Stimulated activated CD8-positive, alpha-beta memory T cell treated with anti-CD3 and anti-CD28 coated beads, Interleukin-4, amount 100 ng/mL, for 1 hour (primary cell): ENCODE measurements at places on chromosomes 7 and 10.

- no peak for DNase-seq
Observed at GRCh38 chr10:104043854-104044253, 41.8 kb downstream of the COL17A1 start.

GRCh38 chr10:17001961-17002749 lies 127.5 kb downstream of the CUBN start:
- no peak for DNase-seq

DNA sequence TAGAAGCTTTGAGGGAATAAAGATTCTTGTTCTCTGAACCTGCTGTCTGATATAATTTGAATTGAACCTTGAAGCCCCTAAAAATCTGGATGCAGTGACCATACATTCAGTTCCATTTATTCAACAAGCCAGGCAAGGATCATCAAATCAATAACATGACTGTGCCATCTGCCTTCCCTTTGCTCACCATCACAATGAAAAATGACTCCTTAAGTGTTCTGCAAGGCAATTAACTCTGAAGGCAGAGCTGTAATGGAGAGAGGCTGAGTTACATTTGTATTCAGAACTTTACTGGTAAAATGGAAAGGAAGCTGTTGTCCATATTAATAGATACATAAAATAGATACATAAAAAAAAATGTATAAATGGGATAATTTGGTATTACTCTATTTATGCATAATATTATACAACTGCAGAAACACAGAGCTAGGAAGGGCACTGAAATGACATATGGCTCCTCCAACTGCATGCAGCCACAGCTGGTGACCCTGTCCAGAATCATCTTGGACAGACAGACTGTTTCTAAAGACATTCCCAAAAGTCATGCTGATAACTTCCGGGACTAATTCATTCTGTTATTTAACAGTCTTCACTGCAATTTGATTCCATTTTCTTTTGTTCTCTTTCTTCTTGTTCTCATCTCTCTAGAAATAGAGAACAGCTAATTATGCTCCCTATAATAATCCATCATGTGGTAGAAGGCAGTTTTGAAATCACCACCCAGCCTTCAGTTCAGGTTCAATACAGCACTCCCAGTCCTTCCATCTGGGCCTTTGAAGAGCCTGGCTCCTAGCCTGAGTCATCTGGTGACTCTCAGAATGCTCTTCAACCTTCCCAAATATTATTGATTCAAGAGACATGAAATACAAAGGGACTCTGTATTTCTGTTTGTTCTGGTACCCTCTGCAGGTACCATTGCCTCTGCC lies 412.6 kb downstream of the GFRA1 start:
- no peak for DNase-seq

GRCh38 chr10:24215196-24215595 lies 6.3 kb downstream of the KIAA1217 start:
- no peak for DNase-seq

- no peak for DNase-seq
Observed at GRCh38 chr7:49660170-49660783, 113.2 kb upstream of the VWC2 start.

DNA sequence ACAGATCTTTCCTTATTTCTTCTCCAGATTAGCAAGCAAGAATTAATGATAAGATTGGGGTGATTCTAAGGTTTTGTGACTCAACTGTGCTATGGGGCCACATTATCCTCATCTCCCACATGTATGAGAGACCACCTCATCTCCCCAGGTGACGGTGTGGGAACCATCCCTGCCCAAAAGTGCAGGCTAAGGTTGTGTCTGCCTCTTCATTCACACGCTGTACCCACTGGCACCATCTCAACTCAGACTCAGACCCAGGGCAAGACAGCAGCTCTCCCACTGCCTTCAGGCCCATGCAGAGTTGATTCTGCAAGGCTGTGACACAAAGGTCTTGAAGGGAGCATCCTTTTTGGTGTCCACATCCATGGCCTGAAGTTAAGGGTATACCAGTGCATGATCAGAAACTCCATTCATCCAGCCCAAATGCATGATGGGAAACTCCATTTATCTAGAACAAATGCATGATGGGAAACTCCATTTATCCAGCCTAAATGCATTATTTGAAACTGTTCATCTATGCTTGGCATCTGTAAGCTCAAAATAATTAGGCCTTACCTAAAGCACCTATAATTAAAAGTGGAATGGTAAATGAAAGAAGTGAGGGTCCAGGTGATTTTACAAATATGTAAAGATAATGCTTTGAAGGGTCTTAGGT lies 99.4 kb downstream of the TCERG1L start:
- DNase-seq = no peak

DNA sequence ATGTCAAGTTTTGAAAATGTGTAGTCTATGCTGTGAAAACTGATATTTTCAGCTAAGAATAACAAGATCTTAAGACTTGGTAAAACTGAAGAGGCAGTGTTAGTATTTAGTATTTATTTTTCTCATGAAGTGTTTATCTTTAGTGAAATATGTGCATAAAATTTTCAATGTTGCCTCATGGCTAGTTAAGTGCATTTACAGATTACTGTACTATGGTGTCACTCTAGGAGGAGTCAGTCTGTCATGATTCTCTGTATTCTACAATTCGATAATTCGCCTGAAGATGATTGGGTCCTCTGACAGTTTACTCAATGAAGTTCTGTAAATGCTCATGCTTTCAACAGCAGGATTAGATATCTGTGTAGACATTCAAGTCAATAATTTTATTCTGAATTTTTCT lies 488.1 kb upstream of the GRM3 start:
- DNase-seq = no peak

- no peak for DNase-seq
Observed at GRCh38 chr7:142717453-142717852, 31.8 kb upstream of the PRSS1 start.

GRCh38 chr7:45590679-45591057 lies 16.5 kb downstream of the ADCY1 start:
- no peak for DNase-seq

GRCh38 chr7:102925976-102926782 lies 13.4 kb downstream of the LRRC17 start:
- DNase-seq = no peak

- DNase-seq = no peak
Observed at GRCh38 chr10:22029445-22030236, 26.1 kb upstream of the DNAJC1 start.

DNA sequence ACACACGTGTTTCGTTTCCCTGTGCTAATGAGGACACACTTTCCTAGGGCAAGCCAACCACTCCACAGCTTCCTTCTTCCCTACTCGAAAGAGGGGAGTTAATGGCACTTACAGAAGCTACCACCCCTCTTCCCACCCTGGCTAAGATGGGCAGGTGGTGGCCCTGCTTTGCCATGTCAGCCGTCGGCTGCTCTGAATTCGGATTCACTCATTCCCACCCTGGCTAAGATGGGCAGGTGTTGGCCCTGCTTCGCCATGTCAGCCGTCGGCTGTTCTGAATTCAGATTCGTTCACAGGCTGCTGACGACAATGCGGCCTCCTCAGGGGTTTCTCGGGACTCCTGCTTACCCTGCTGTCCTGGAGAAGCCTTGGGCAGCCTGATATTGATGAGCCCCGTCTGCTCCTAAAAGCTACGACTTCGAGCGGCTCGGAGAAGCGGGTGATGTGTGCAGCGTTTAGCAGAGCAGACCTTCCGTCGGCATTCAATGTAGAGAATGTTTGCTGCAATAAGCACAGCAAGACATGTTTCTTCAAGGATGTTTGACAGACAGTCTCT lies 56.2 kb upstream of the PPP2R2D start:
- DNase-seq = no peak

DNA sequence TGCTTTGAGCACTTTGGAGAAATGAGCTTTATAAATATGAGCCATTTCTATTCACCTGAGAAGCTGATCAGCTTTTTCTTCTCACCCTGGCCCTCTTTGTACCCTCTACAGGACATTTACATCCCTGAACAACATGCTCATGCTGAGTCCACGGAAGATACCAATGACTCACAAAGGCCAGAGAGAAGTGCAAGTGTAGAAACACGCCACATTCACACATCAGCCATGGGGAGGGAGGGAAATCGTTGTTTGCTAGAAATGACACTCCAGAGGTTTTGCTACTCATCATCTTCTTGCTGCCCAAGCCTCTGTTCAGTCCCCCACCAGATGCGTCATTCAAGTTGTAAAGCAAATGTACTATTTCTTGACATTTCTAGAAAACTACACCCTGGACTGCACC lies 2.8 kb upstream of the UCN3 start:
- no peak for DNase-seq

DNA sequence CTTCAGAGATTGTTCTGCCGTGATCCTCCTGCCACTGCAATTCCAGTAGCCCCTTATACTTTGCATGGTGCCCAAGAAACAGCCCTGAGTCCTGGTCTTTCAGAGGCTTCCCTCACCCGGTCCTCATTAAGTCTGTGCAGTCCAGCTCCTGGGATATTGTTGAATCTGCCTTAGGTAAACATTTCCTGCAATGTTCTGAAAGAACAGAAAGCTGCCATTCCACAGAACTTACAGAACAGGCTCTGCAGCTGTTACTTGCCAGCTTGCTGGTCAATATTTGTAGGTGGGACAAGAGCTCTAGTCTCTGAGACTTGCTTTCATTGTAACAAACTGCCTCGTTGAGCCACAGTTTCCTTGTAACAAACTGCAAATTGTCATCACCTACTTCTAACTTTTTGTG lies 115.0 kb upstream of the KIF5B start:
- no peak for DNase-seq

- DNase-seq = no peak
Observed at GRCh38 chr7:110854166-110854565, 236.8 kb upstream of the LRRN3 start.

GRCh38 chr10:63409465-63410027 lies 56.2 kb downstream of the JMJD1C start:
- DNase-seq = no peak

GRCh38 chr7:99011341-99011705 lies 132.6 kb downstream of the SMURF1 start:
- no peak for DNase-seq

DNA sequence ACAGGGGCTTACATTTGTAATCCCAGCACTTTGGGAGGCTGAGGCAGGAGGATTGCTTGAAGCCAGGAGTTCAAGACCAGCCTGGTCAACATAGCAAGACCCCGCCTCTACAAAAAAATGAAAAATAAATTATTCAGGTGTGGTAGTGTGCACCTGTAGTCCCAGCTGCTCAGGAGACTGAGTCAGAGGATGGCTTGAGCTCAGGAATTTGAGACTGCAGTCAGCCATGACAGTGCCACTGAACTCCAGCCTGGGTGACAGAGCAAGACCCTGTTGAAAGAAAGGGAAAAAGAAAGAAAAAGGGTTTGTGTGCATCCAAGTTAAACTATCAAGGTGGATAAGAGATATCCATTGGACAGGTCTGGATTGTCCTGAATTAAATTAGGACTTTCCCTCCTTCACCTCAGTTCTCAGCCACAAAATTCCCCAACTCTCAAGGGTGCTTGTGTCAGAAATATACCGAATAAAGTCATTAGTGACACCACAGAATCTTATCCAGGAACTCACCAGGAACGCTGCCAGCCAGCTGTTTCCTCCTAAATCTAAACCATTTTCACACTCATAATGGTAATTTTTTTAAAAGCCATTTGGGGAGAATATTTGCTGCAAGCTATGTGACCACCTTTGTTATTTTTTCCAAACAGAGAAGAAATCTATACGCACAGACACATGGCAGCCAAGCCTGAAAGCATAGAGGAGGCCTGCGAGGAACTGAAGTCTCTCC lies 12.0 kb downstream of the AFAP1L2 start:
- DNase-seq = no peak

DNA sequence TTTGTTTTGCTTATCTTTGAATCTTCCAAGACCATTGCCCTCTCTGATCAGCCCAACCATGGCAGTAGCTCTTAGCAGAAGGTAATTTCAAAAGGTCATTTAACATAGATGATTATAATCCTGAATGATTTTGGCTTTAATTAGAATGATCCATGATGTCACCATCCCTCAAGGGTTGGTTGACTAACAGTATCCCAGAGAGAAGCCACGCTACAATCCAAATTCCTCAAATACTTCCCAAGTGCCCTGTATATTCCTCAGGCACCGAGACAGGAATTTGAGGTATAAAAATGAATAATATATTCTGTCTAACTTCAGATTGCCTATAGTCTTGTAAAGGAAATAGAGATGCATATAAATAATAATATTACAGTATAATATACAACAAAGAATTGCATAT lies 42.1 kb upstream of the TMEM196 start:
- no peak for DNase-seq

DNA sequence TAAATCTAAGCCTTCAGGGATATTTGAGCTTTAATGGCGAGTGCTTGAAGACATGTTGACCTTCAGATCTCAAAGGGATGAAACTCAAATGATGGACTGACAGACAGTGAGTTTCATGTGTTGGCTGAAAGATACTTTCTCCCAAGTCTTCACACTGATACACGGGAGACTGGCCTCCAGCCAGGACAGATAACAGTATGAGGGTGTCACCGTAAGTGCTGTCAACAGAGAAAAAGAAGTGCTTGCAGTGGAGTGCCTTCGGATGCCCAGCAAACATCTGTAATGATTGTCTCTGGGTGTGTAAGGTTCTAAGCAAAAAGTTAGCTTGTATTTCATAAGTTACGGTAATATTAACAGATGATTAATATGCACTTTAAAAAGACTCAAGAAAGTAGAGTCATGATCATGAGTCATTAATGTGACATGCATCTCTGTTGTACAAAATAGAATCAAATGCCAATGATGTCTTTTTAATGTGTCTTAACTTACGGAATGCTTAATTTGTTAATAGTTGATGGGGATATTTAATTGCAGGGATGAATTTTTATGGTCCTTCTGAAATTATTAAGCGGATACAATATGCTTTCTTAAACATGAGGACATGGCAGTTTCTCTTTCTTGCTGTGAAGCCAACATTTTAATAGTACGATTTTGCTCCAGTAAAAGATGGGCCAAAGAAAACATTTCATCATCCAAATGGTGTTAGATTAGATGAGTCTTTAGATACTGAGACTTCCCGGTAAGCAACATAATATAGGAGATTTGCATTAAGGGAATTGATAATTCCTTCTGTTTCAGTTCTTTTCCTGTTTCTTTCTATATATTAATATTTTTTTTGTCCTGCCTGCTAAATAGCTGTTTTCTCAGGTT lies 292.5 kb downstream of the GALNT17 start:
- DNase-seq = no peak

DNA sequence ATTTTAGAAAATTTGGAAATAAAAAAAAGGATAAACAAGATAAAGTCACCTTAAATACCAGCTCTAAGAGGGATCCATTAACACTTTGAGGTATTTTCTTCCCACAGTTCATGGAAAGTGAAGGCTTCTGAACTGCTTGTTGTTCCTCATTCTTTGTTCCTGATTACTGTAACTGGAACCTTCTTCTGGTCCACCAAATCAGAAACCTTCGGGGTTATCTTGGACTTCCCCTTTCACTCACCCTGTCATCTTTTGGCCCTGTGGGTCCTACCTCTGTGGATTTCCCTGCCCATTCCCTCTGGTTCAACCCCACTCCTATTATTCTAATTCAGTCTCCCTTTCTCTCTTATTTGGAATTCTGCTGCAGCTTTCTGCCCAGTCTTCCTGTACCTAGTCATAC lies 116.5 kb upstream of the PRPS1L1 start:
- no peak for DNase-seq
